ENCODE measurements at places on chromosomes 6 and 20.

GRCh38 chr6:6393069-6393529 is 72.6 kb upstream of the F13A1 start:
- DNase-seq: no peak

GRCh38 chr6:215335-216034 is 76.8 kb upstream of the DUSP22 start:
- DNase-seq: no peak

- no peak for DNase-seq
Measured at GRCh38 chr6:39849228-39849627, 57.1 kb downstream of the DAAM2 start.

- DNase-seq: no peak
Measured at GRCh38 chr20:13147971-13148370, 73.1 kb upstream of the ISM1 start.

- DNase-seq: no peak
Measured at GRCh38 chr6:46688117-46688965, 656 bp downstream of the TDRD6 start.

DNA sequence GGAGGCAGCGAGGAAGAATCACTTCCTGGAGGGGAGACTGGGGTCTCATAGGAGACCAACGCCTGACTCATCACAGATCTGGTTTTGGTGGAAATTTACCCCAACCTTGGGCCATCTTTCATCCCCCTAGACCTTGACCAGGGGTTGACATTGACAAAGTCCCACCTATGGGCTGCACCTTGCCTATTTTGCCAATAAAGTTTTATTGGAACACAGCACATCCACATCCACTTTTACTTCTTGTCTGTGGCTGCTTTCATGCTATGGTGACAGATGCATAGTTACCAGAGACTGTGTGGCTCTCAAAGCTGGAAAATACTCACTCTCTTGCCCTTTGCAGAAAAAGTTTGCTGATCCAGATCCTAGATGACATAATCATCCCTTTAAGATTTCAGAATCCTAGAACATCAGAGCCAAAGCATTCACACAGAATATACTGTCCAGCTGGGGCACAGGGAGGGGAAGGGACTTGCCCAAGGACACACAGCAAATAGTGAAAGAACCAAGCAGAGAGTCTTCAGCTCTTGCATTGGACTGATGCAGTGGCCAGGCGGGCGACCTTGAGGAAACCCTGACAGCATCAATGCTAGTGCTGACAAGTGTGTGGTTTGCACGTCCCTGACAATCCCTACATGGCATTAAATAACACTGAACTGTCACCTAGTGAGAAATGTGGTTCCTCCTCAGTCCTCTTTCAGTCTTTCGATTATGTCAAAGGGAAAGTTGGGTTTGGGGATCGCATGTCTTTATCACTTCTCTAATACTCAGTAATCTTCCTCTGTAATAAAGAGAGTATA is 41.2 kb downstream of the CD40 start:
- DNase-seq: no peak

All from esophagus squamous epithelium (tissue), 5 donors.